ENCODE measurements at places on chromosomes 7 and 10.
A peak's percentile ranks its signal among the peaks of the same experiment; 100 is the strongest.

GRCh38 chr10:109737626-109738025, 185.7 kb downstream of the XPNPEP1 start:
- no peak for DNase-seq

GRCh38 chr7:96837593-96837992, 127.9 kb upstream of the SEM1 start:
- DNase-seq, result peak; percentile 47

GRCh38 chr10:11335881-11336430, 275.5 kb downstream of the USP6NL start:
- no peak for DNase-seq

DNA sequence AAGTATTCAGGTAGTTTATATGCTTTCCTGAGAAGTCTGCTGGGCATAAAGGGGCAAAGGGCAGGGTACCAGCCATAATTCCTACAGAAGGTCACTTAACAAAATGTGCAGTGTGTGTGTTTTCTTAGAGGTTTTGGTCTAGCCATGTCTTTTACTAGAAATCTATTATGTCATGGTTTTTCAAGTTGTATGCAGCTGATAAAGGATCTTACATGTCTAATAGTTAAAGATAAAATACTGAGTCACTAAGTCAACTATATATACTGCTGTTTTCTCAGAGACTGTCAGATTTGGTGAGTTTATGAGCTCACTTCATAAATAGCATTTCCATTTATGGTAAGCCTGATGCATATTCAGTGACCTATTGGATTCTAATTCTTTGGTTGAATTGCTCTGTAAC, 7.7 kb downstream of the CASP2 start:
- DNase-seq, result no peak

DNA sequence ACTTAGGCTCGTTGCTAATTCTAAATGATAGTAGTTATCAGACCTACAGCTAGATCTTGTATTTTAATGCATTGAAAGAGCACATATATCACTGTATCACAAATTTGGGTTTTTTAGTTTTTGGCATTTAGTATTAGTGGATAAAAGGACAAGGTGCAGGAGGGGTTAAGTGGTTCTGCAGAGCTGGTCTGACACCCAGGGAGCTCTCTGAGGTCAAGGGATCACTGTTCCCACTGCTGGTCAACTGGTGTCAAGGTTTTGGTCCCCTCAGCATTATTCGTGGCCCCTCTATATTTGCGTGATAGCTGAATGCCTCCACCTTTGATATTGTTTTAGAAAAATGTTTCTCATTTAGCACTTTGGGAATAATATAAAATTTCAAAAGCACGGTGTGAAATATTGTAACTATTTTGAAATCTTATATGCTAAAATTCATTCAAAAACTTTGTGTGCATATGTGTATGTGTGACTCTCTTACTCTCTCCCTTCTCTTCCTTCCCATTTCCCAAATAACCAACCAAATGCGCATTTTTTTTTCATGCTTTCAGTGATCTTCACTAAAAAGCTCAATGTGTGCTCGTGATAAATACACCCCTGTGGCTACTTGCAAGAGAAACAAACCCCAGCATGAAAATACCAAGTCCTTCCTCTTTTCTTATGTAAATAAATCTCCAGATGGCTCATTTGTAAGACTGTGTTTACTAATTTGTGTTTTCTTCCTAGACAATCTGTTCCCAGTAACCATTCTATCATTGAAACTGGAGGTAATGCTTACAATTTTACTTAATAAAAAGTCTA, 309.2 kb downstream of the FGFR2 start:
- DNase-seq, result no peak

GRCh38 chr10:50234486-50234885, 16.8 kb downstream of the ASAH2 start:
- no peak for DNase-seq

DNA sequence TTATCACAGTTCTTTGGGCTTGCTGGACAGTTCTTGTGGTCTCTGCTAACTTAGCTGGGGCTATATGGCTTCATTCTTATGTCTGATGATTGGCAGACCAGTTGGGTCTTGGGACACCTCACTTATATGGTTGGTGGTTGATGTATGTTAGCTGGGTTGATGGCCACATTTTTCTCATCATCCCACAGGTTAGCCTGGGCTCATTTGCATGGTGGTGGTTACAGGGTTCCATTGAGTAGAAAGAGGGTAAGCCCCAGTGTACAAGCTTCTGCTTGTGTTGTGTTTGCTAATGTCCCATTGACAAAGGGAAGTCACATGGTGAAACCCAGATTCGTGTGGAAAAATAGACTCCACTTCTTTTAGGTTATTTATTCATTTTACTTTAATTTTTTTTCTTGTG, 40.6 kb downstream of the TMEM60 start:
- no peak for DNase-seq

- DNase-seq, result no peak
Measured at GRCh38 chr7:128737867-128738385, 1.2 kb upstream of the CALU start.

DNA sequence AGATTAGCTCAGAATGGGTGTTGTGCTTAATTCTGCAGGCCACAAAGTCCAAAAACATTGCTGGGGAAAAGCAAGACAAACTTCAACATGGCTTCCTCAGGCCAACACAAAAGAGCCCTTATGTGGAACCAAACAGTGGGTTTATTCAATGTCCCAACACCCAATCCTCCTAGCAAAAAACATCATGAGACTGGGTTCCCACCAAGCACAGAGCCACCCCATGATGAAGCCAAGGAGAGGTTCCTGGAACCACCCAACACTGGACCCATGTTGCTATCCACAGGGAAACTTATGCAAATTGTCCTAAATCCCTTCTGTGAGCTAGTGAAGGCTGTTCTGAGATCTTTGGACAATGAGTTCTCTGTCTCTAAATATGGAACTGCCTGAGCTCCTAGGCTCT, 24.0 kb downstream of the SLC25A13 start:
- no peak for DNase-seq

GRCh38 chr7:94289071-94289470, 105.6 kb upstream of the COL1A2 start:
- DNase-seq, result no peak

GRCh38 chr10:85961073-85961472, 405.5 kb downstream of the GRID1 start:
- no peak for DNase-seq

DNA sequence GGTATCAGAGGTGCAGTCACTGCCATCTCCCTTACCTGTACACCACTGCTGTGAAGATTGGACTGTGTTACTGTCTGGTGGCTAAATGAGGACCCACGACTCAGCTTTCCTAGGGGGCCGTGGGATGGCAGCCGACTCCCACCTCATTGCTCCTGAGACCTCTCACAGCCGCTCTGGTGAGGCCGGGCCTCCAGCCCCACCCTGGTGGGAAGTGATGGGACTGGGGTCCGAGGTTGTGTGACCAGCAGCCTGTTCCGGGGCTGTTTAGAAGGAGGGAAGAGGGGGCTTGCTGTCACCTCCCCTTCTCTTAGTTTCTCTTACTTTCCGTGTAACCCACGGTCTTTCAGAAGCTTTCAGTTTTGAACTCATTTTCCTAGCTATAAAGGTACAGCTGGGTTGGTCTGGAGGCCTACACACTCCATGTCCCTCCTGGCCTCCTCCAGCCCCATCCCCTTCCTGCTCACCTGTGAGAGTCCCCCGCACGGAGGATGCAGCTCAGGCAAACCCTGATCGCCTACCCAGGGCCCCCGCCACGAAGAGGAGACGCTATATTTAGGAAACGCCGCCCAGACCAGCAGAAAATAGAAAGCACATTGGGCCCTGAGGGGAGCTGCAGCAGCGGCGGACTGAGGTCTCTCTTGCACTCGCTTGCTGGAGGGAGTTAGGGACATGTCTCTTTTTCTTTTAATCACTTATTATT, 4.6 kb downstream of the EMX2 start:
- DNase-seq, result no peak

- DNase-seq, result no peak
Measured at GRCh38 chr10:126179637-126180036, 208.6 kb downstream of the ADAM12 start.

DNA sequence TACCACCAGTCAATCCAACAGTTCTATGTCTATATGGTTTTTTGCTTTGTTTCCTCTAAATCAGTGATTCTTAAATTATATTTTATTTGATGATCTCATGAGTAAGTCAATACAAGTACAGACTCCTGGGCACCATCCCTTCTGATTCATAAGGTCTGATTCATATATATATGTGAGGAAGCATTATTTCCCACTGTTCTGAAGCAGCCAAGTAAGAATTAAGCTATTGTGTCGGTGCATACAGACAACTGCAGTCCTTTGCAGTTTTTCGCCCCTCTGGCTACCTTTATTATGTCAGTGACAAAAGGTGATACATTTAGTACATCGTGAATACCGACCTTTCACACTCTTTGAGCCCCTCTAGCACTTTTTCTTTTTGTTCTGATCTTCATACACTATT, 1079.6 kb upstream of the C7orf33 start:
- DNase-seq, result no peak

DNA sequence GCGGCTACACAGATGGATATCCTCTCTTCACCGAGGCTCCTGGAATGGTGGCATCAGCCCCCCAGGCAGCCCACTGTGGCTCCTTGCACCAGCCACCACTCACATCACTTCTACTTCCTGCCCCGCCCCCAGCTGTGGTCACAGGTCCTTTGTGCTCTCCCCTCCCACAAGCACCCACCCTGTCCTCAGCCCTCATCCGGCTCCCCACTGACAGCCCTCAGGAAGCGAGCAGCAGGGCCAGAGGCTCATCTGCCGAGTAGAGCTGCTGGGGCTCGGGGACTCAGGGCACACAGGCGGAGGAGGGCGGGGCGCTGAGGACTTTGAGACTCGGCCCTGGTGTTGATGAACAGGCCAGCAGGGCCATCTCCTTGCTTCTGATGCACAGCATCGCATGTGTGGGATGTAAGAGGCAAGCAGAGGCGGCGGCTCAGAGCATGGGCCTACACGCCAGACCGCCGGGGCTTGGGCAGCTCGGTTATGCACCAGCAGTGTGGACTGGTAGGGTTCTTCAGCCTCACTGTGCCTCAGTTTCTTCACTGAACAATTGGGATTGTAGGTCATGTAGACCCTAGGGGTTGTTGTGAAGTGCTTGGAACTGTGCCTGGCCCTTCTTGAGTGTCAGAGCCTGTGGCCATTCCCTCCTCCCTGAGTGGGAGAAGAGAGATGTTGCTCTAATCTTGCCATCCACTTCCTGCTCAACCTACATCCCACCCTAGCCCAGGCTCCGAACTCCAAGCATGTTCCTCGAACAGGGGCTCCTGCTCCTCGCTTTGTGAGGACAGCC, at the start of gene PRF1:
PRF1 (minus strand) TSS at position 77 of the 784 bp plus-strand sequence. CDS start 1,839 bp downstream, outside the sequence.
- DNase-seq, result peak; percentile 80

DNA sequence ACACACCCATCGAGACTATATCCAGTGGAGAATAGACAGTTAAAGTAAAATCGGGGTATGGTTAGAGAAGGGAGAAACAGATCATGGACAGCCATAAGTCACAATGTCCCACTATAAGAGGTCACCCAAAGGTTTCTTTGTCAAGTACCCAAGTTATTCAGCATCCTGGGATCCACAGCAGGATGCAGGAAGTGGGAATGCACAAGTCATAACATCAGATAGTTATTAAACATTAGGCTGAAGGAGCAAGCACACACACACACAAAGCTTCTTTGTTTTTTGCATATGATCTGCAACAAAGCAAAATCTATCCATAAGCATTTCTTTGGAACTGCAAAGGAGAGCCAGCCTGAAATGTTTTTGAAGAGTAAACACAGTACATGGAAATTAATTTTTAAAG, 111.6 kb downstream of the NOC3L start:
- DNase-seq, result no peak

- DNase-seq, result no peak
Measured at GRCh38 chr7:135236727-135237126, 3.1 kb downstream of the STRA8 start.
